ENCODE measurements at places on chromosomes 6 and 20. TPM values are rescaled to one million over a fixed set of nuclear protein-coding genes. Genes with fewer than 3 reads are reported as not detected.

Gene OR12D1
- polyA plus RNA-seq = not detected

Gene TGM3
- polyA plus RNA-seq = 0.42 TPM

Gene MARCKS
- 42.5 TPM for polyA plus RNA-seq

Gene PPIL6
- 0.44 TPM for polyA plus RNA-seq

Gene KLHDC3
- polyA plus RNA-seq = 69.1 TPM

Gene GPR6
- not detected for polyA plus RNA-seq

Gene SLC13A3
- 0.48 TPM for polyA plus RNA-seq

Gene OPRL1
- 1.0 TPM for polyA plus RNA-seq

Gene PRL
- not detected for polyA plus RNA-seq

Gene DSP
- 61.3 TPM for polyA plus RNA-seq

Gene TNXB
- polyA plus RNA-seq = 16.4 TPM

Gene SGK2
- 114 TPM for polyA plus RNA-seq

Gene ASIP
- polyA plus RNA-seq = not detected

Gene ARFGAP1
- 24.3 TPM for polyA plus RNA-seq

Gene LAMA2
- polyA plus RNA-seq = 9.6 TPM

Gene TPX2
- 24.0 TPM for polyA plus RNA-seq

Gene PNLDC1
- polyA plus RNA-seq = not detected

Gene RAET1E
- 0.15 TPM for polyA plus RNA-seq

Gene SLC22A7
- not detected for polyA plus RNA-seq

Gene OR10C1
- not detected for polyA plus RNA-seq

Gene PCSK2
- polyA plus RNA-seq = 0.60 TPM

Gene MPIG6B
- not detected for polyA plus RNA-seq

Gene CLVS2
- polyA plus RNA-seq = not detected

Gene MC3R
- polyA plus RNA-seq = not detected

Gene SH3BGRL2
- 35.4 TPM for polyA plus RNA-seq

Gene LHFPL5
- 0.12 TPM for polyA plus RNA-seq

Gene PPP2R5D
- 29.4 TPM for polyA plus RNA-seq

Gene C20orf202
- not detected for polyA plus RNA-seq

Gene PSORS1C2
- not detected for polyA plus RNA-seq

Gene ZC2HC1B
- polyA plus RNA-seq = not detected

Gene SAMD10
- 2.8 TPM for polyA plus RNA-seq

Gene EMILIN3
- polyA plus RNA-seq = 1.0 TPM

Gene PRDM13
- polyA plus RNA-seq = not detected

Gene PAX1
- polyA plus RNA-seq = not detected

Gene ECT2L
- 0.04 TPM for polyA plus RNA-seq

Gene SULF2
- 22.2 TPM for polyA plus RNA-seq

Gene BPI
- not detected for polyA plus RNA-seq

Gene RALGAPA2
- 12.3 TPM for polyA plus RNA-seq

Gene SLC24A3
- polyA plus RNA-seq = 0.92 TPM

Gene MYT1
- not detected for polyA plus RNA-seq

Gene STXBP5
- polyA plus RNA-seq = 20.8 TPM

Gene MAPK13
- polyA plus RNA-seq = 110 TPM

Gene KCNK5
- 26.9 TPM for polyA plus RNA-seq

Measured in sigmoid colon (tissue), 7 donors.